Activated CD8-positive, alpha-beta T cell treated with anti-CD3 and anti-CD28 coated beads for 36 hours (primary cell): ENCODE measurements at places on chromosomes 2 and 18.
A peak's percentile ranks its signal among the peaks of the same experiment; 100 is the strongest.

DNA sequence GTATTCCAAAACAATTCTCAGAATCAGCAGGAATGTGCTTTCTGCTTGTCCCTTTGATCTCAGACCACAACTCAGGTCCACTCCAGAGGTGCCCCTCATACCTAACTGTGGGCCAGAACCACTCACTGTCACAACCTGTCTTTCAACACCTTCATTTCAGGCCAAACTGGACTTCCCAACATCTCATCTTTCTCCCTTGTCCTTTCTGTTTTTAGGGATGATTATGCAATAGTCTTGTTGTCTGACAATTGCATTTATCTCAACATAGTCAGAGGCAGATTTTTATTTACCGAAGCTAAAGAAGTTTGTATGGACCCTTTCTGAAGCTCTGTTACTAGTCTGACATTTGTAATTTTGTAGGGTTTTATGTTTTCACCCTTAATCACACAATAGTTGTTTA, 95.9 kb downstream of the EPHA4 start:
- no peaks in the 10 kb centered on the region for H3K27me3 ChIP-seq
- no peak overlapping the region for H3K27ac ChIP-seq
- no peaks in the 10 kb centered on the region for H3K4me1 ChIP-seq
- no peaks in the 10 kb centered on the region for H3K36me3 ChIP-seq
- no peak for DNase-seq

DNA sequence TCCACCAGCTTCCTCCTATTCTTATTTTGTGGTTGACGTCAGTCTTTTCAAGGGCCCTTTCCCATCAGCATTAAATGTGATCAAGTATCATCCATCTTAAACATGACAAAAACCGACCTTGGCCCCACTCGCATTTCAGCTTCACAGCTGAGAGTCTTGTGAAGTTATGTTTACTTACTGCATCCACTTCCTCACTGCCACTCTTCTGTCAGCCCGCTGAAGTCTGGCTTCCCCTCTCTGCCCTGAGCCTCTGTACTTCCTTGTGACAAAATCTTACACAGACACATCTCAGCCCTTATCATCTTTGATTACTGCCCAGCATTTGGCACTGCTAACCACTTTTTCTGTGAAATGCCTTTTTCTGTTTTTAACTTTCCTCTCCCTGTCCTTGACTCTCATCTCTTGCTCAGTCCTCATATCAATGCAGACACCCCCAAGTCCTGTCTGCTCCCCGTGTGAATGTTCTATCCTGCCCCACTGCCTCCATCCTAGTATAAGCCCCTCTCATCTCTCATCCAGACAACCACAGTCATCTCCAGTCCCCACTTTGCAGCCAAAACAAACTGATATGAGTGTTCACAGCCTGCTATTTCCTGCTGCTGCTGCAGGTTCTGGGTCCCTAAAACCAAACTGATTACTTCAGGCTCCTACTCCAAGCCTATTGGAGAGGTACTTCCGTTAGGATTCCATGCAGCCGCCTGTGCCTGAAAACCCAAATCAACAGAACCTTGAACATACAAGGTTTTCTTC, 31.4 kb downstream of the FOSL2 start:
- peaks cover 6% of the 10 kb centered on the region for H3K36me3 ChIP-seq
- peak overlapping the region; percentile 49 for H3K4me3 ChIP-seq

GRCh38 chr2:48548840-48549239, 18.9 kb downstream of the STON1 start:
- H3K27ac ChIP-seq, result no peak overlapping the region
- no peaks in the 10 kb centered on the region for H3K27me3 ChIP-seq
- H3K4me3 ChIP-seq, result no peak overlapping the region
- DNase-seq, result no peak
- H3K4me1 ChIP-seq, result no peaks in the 10 kb centered on the region

GRCh38 chr2:120493231-120493630, 147.3 kb downstream of the INHBB start:
- H3K4me1 ChIP-seq, result no peaks in the 10 kb centered on the region
- no peak for DNase-seq
- no peak overlapping the region for H3K4me3 ChIP-seq
- peaks cover 7% of the 10 kb centered on the region for H3K27me3 ChIP-seq
- H3K27ac ChIP-seq, result no peak overlapping the region
- H3K36me3 ChIP-seq, result no peaks in the 10 kb centered on the region

DNA sequence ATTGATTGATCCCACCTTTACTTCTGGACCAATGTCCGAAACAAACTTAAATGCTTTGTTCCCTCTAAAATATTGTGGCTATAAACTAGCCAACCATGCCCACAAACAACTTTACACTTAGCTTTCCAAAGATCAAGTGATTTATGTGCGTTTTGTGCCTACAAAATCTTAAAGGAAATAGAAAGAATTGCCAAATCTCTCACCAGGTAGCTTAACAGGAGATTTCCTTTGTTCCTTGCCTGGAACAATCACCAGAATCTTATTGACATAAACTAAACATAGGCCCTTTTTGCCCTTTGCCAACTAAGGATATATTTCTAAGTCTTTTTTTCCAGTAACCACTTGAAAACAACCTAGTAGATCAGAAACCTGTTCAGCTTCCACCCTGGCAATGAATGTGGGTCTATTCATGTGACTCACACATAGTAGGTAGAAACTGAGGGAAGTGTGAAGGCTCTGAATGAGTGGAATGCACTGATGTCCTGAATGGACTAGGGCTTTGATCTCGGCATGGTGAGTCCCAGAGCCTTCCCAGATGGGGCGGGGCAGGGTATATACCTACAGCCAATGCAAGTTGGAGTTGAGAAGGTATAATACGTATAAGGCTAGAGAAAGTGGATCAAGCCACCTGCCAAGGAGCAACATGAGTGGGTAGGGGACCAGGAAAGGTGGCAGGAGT, 94.6 kb upstream of the PPP1CB start:
- DNase-seq, result no peak
- H3K27ac ChIP-seq, result no peak overlapping the region
- no peaks in the 10 kb centered on the region for H3K36me3 ChIP-seq
- peaks cover 16% of the 10 kb centered on the region for H3K4me1 ChIP-seq
- no peak overlapping the region for H3K4me3 ChIP-seq

DNA sequence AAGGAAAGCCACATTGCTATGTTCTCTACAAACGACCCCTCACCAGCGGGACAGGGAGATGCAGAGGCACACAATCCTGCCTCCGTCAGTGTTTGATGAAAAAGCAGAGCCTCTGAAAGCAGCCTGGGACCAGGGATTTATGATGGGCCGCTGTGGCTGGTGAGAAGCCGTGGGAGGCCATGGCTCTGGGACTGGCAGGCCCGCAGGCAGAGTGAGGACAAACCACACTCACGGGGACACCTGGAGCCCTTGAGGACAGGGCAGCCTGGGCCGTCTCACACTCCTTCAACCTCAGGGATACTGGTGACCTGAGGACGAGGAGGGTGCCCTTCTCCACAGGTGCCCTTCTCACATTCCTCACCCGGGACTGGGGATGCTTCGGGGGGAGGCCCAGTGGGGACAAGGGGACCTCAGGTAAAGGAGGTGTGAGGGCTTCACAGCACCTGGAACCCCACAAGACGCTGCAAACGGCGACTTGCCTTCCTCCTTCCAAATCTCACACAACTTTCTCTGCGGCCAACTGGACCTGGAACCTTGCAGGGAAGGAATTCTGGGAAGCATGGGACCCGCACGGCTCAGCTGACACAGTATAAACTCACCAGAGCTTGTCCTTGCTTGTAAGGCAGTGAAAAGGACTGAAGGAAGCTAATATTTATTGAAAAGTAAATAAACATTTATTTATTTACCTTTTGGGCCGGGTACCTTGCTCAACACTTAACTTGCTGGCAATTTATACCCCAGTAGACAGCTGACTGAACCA, 5.3 kb upstream of the LDLRAD4 start:
- H3K36me3 ChIP-seq, result no peaks in the 10 kb centered on the region
- no peak overlapping the region for H3K4me3 ChIP-seq
- no peak for DNase-seq
- H3K27me3 ChIP-seq, result peaks cover 12% of the 10 kb centered on the region

GRCh38 chr2:68506170-68506569, 38.8 kb downstream of the APLF start:
- H3K4me1 ChIP-seq, result peaks cover 15% of the 10 kb centered on the region
- peaks cover 1% of the 10 kb centered on the region for H3K36me3 ChIP-seq
- H3K27me3 ChIP-seq, result no peaks in the 10 kb centered on the region
- no peak overlapping the region for H3K4me3 ChIP-seq
- DNase-seq, result no peak

DNA sequence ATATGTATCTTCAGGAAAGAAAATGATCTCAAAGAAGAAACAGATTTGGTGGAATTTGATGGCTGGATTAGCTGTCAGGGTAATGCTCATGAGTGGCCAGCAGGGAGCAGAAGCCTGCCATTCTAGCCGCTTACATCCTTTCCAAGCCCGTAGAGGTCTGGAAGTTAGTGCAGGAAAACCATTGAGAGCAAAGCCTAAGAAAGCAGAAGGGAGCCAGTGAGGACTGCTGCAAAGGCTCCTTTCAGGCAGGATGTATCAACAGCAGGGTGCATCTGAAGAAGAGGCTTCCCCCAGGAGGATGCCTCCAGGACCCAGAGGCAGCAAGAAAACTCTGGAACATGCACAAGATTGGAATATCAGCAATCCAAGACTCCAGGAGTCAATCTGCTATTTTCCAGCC, 22.9 kb upstream of the LBH start:
- H3K4me1 ChIP-seq, result peaks cover 17% of the 10 kb centered on the region
- H3K36me3 ChIP-seq, result no peaks in the 10 kb centered on the region
- H3K27ac ChIP-seq, result peak overlapping the region; percentile 33
- no peak overlapping the region for H3K4me3 ChIP-seq
- H3K27me3 ChIP-seq, result no peaks in the 10 kb centered on the region

DNA sequence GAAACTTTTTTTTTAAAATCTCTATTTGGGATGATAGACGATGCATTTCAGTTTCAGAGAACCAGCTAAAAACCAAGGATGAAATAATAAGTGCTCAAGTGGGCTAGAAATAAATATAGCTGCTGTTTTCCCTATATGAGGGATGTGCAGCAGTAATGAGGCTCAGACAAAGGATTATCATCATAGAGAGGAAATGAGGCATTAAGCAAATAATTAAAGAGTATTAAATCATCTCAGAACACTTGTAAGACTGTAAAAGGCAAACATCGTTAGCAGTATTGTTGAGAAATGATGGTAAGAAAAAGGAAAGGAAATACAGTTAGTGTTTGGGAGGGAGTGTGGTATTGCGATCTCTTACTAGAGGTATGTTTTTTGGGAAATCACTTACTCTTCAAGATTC, 233.5 kb downstream of the TGIF1 start:
- no peak overlapping the region for H3K27ac ChIP-seq
- DNase-seq, result no peak
- H3K4me1 ChIP-seq, result no peaks in the 10 kb centered on the region
- no peak overlapping the region for H3K4me3 ChIP-seq
- no peaks in the 10 kb centered on the region for H3K36me3 ChIP-seq

GRCh38 chr2:238921681-238922319, 73.9 kb downstream of the TWIST2 start:
- DNase-seq, result no peak
- H3K27me3 ChIP-seq, result peaks cover 1% of the 10 kb centered on the region
- H3K36me3 ChIP-seq, result no peaks in the 10 kb centered on the region
- no peaks in the 10 kb centered on the region for H3K4me1 ChIP-seq

GRCh38 chr2:136077107-136077506, 40.8 kb downstream of the CXCR4 start:
- H3K36me3 ChIP-seq, result no peaks in the 10 kb centered on the region
- no peaks in the 10 kb centered on the region for H3K27me3 ChIP-seq
- H3K4me1 ChIP-seq, result peaks cover 2% of the 10 kb centered on the region
- DNase-seq, result no peak

GRCh38 chr2:202608142-202608852, 26.5 kb upstream of the FAM117B start:
- peaks cover 18% of the 10 kb centered on the region for H3K4me1 ChIP-seq
- no peaks in the 10 kb centered on the region for H3K36me3 ChIP-seq
- no peak overlapping the region for H3K27ac ChIP-seq

DNA sequence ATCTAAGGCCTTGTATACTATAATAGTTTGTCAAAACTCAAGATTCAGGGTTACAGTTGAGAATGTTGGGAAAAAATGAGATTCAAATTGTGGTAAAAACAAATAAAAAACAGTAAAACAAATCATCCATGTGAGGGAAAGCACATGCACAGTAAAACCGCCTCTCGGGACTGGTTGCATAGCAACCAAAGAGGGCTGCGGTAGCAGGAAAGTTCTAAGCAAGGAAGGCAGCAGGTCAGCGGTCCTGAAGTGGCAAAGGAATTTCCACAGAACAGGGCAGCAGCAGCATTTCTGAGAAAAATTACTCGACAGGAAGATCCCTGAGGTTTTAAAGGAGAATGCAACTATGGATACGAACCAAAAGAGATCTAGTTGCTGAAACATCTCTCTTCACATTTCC, 93.7 kb downstream of the DYNAP start:
- DNase-seq, result no peak
- no peak overlapping the region for H3K4me3 ChIP-seq
- H3K27ac ChIP-seq, result no peak overlapping the region
- no peaks in the 10 kb centered on the region for H3K36me3 ChIP-seq

- peaks cover 3% of the 10 kb centered on the region for H3K27me3 ChIP-seq
- H3K36me3 ChIP-seq, result no peaks in the 10 kb centered on the region
- no peak overlapping the region for H3K27ac ChIP-seq
- DNase-seq, result no peak
- no peaks in the 10 kb centered on the region for H3K4me1 ChIP-seq
- no peak overlapping the region for H3K4me3 ChIP-seq
Measured at GRCh38 chr2:67272195-67272594, 124.9 kb upstream of the ETAA1 start.

DNA sequence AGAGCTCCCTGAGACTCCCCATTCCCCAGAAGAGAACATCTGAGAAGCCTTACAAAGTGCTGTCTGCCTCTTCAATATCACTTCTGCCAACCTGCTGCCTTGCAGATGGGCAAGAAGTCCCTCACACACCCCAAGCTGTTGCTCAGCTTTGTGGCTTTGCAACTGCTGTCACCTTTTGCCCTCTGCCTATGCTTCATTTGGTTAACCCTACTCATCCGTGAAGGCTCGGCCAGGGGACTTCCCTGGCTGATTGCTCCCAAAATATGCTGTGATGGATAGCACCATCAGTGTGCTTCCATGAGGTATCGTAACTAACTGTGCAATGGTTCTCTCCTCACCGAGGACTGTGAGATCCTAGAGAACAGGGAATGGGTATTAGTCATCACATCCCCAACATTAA, 88.9 kb upstream of the CYP1B1 start:
- no peaks in the 10 kb centered on the region for H3K36me3 ChIP-seq
- H3K4me1 ChIP-seq, result no peaks in the 10 kb centered on the region
- peaks cover 35% of the 10 kb centered on the region for H3K27me3 ChIP-seq
- H3K27ac ChIP-seq, result no peak overlapping the region
- no peak overlapping the region for H3K4me3 ChIP-seq

- DNase-seq, result no peak
- no peaks in the 10 kb centered on the region for H3K4me1 ChIP-seq
- H3K27ac ChIP-seq, result no peak overlapping the region
- H3K36me3 ChIP-seq, result no peaks in the 10 kb centered on the region
- no peak overlapping the region for H3K4me3 ChIP-seq
Measured at GRCh38 chr2:34121076-34121475, 522.0 kb upstream of the FAM98A start.
